Panc1 (cell line): ENCODE measurements at places on chromosomes 4 and X. TPM values are rescaled to one million over a fixed set of nuclear protein-coding genes. Genes with fewer than 3 reads are reported as not detected.
A peak's percentile ranks its signal among the peaks of the same experiment; 100 is the strongest.

The ANOS1 gene
- 0.18 TPM for total RNA-seq

The CNOT6L gene
- total RNA-seq = 18.3 TPM

The HSFX4 gene
- total RNA-seq = not detected

The CFP gene
- 0.59 TPM for total RNA-seq

The EOLA2 gene
- 75.0 TPM for total RNA-seq

DNA sequence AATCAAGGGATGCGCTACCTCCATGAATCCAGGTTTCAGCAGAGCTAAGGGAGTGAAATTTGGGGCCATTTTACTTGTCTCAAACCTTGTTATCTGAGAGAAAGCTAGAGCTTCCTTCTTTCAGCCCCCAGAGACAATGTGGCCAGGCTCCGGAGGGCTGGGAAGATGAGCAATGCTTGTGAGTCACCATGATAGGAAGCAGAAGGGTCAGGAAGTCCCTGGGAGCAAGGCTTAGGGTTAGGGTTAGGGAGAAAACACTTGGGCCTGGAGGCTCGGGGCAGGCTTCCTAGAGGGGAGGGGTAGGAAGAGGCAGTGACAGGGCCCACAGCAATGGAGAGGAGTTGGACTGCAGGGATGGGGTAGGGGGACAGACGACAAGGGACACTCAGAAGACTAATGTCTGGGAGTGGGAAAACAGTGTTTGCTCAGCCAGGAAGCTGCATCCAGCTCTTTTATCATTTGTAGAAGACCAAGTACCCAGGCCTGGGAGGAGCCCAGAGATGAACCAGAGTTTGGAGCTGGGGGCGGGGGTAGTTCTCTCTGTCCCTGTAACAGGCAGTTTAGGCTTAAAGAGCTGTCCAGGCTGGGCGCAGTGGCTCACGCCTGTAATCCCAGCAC lies 16.4 kb upstream of the PORCN start:
- H3K4me1 ChIP-seq = no peaks in the 10 kb centered on the region
- no peak overlapping the region for H3K27ac ChIP-seq
- H3K27me3 ChIP-seq = no peaks in the 10 kb centered on the region
- no peak for DNase-seq

- no peaks in the 10 kb centered on the region for H3K27me3 ChIP-seq
- H3K4me3 ChIP-seq = no peak overlapping the region
- no peaks in the 10 kb centered on the region for H3K4me1 ChIP-seq
- no peaks in the 10 kb centered on the region for H3K36me3 ChIP-seq
Observed at GRCh38 chr4:138499627-138500026, 257.5 kb upstream of the SLC7A11 start.

- H3K36me3 ChIP-seq = no peaks in the 10 kb centered on the region; the same call in 1 of the 2 replicates
- no peak for DNase-seq
- H3K4me3 ChIP-seq = no peak overlapping the region
- no peak overlapping the region for H3K27ac ChIP-seq
- no peaks in the 10 kb centered on the region for H3K4me1 ChIP-seq
- no peaks in the 10 kb centered on the region for H3K27me3 ChIP-seq
Observed at GRCh38 chr4:104436542-104436941, 58.2 kb downstream of the CXXC4 start.

- H3K4me1 ChIP-seq = peaks cover 5% of the 10 kb centered on the region; the same call in 1 of the 2 replicates
- no peak overlapping the region for H3K27ac ChIP-seq
- H3K27me3 ChIP-seq = no peaks in the 10 kb centered on the region
- no peak overlapping the region for H3K4me3 ChIP-seq
- DNase-seq = no peak
Observed at GRCh38 chr4:173325007-173325736, 9.0 kb downstream of the HMGB2 start.

DNA sequence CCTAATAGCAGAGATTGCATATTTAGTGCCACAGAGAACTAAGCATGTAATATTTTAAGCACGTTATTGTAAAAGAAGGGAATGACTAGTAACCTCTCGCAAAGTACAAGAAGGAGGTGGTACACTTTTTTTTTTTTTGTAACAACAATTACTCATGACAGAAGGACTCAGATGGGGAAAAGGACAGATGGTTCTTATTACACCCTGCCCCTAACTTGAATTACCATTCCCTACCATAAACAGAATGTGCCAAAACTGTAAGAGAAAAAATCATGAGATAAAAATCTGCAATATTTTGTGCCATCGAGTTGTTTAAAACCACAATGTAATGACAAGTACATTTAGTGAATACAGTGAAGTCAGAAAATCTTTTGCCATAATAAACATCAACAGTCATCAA lies 33.0 kb upstream of the RAPGEF2 start:
- no peaks in the 10 kb centered on the region for H3K4me1 ChIP-seq
- DNase-seq = no peak
- no peak overlapping the region for H3K4me3 ChIP-seq
- H3K36me3 ChIP-seq = no peaks in the 10 kb centered on the region
- H3K27me3 ChIP-seq = no peaks in the 10 kb centered on the region
- no peak overlapping the region for H3K27ac ChIP-seq

DNA sequence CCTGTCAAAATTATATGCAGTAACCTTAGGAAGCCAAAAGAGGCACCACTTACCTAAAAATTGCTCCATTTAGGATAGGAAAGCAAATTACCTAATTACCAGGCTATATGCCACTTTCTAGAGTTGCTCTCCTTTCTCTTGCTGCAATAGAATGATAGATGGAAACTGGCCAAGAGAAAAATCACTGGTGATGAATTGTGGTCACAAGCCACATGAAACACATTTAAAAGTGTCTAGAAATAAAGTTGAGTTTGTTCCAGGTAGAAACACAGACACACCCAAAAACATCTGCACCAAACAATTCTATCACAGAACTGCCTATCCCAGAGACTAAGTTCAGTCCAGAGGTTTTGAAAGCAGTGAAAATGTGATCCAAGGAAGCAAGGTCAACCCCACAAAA lies 337.7 kb downstream of the PCDH19 start:
- no peaks in the 10 kb centered on the region for H3K27me3 ChIP-seq
- H3K4me3 ChIP-seq = no peak overlapping the region
- H3K27ac ChIP-seq = no peak overlapping the region
- H3K4me1 ChIP-seq = no peaks in the 10 kb centered on the region
- no peak for DNase-seq
- H3K36me3 ChIP-seq = no peaks in the 10 kb centered on the region

GRCh38 chr4:13455411-13455810 lies 28.7 kb downstream of the RAB28 start:
- no peaks in the 10 kb centered on the region for H3K4me1 ChIP-seq
- no peak overlapping the region for H3K4me3 ChIP-seq
- no peak for DNase-seq
- no peak overlapping the region for H3K27ac ChIP-seq
- H3K27me3 ChIP-seq = no peaks in the 10 kb centered on the region

GRCh38 chrX:30831082-30831481 lies 58.0 kb downstream of the TAB3 start:
- H3K4me3 ChIP-seq = no peak overlapping the region
- H3K27ac ChIP-seq = no peak overlapping the region
- no peak for DNase-seq
- H3K4me1 ChIP-seq = no peaks in the 10 kb centered on the region
- H3K27me3 ChIP-seq = no peaks in the 10 kb centered on the region
- H3K36me3 ChIP-seq = no peaks in the 10 kb centered on the region

- no peaks in the 10 kb centered on the region for H3K36me3 ChIP-seq
- no peaks in the 10 kb centered on the region for H3K27me3 ChIP-seq
- no peak overlapping the region for H3K4me3 ChIP-seq
Observed at GRCh38 chr4:90189946-90190345, 62.8 kb downstream of the CCSER1 start.

GRCh38 chr4:95095348-95095974 lies 337.7 kb downstream of the BMPR1B start:
- H3K27me3 ChIP-seq = no peaks in the 10 kb centered on the region
- H3K4me3 ChIP-seq = no peak overlapping the region
- no peak overlapping the region for H3K27ac ChIP-seq
- DNase-seq = no peak

DNA sequence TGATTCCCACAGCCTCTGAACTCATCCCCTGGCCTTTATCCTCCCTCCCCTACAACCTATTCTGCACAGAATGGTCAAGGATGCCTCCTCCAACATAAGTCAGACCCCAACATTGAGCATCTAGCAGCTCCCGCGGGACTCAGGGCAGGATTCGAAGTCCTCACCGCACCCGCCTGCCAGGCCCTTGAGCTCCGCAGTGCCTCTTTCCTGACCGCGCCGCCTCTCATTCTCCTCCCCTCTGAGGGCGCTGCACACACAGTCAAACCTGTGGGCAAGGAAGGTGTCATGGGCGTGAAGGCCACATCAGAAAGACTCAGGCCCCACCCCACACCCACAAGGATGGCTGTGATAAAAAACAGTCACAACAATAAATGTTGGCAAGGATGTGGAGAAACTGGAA lies 84.1 kb downstream of the CPZ start:
- DNase-seq = no peak
- H3K4me1 ChIP-seq = no peaks in the 10 kb centered on the region
- H3K27ac ChIP-seq = no peak overlapping the region
- no peak overlapping the region for H3K4me3 ChIP-seq
- no peaks in the 10 kb centered on the region for H3K36me3 ChIP-seq
- H3K27me3 ChIP-seq = peaks cover 2% of the 10 kb centered on the region; the same call in 1 of the 2 replicates

- H3K27me3 ChIP-seq = no peaks in the 10 kb centered on the region
- H3K4me3 ChIP-seq = no peak overlapping the region
- peak overlapping the region; percentile 63; the same call in 1 of the 2 replicates for H3K27ac ChIP-seq
- H3K36me3 ChIP-seq = no peaks in the 10 kb centered on the region
Observed at GRCh38 chr4:77921701-77922100, 59.1 kb downstream of the MRPL1 start.

- H3K4me3 ChIP-seq = no peak overlapping the region
- H3K27ac ChIP-seq = no peak overlapping the region
- peaks cover 7% of the 10 kb centered on the region for H3K4me1 ChIP-seq
- no peaks in the 10 kb centered on the region for H3K36me3 ChIP-seq
Observed at GRCh38 chrX:39730662-39731329, 367.0 kb downstream of the BCOR start.

DNA sequence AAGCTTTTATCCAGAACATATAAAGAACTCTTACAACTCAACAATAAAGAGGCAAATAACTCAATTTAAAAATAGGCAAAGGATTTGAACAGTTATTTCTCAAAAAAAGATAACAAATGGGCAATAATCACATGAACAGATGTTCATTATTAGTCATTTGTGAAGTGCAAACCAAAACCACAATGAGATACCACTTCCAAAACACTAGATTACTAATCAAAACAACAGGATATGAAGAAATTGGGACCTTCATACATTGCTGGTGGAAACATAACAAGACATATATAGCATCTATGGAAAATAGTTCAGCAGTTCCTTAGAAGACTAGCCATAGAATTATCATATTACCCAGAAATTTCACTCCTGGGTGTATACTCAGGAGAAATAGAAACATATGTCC lies 224.6 kb downstream of the FBXO8 start:
- no peaks in the 10 kb centered on the region for H3K27me3 ChIP-seq
- H3K27ac ChIP-seq = no peak overlapping the region
- H3K4me1 ChIP-seq = no peaks in the 10 kb centered on the region
- DNase-seq = no peak
- H3K36me3 ChIP-seq = no peaks in the 10 kb centered on the region

DNA sequence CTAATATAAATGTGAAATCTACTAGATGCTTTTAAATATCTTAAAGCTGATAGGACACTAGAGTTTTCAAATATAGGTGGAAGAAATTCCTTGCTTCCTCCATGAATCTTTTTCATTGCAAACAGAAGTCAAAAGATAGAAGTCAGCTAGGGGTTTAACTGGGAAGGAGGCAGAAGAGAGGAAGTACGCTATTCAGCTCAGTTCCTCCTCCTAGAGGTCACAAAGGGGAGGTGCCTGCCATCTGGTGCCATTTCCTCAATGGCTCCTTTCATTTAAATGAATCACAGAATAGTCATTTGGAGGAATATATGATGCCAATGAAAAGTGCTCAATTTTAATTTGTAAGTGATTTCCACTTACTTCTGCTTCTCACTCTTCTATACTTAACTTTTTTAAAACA lies 8.5 kb downstream of the COL25A1 start:
- no peak overlapping the region for H3K27ac ChIP-seq
- peak; percentile 18 for DNase-seq
- H3K4me3 ChIP-seq = no peak overlapping the region
- H3K27me3 ChIP-seq = no peaks in the 10 kb centered on the region
- no peaks in the 10 kb centered on the region for H3K36me3 ChIP-seq
